ENCODE measurements at places on chromosomes 5 and 9.

DNA sequence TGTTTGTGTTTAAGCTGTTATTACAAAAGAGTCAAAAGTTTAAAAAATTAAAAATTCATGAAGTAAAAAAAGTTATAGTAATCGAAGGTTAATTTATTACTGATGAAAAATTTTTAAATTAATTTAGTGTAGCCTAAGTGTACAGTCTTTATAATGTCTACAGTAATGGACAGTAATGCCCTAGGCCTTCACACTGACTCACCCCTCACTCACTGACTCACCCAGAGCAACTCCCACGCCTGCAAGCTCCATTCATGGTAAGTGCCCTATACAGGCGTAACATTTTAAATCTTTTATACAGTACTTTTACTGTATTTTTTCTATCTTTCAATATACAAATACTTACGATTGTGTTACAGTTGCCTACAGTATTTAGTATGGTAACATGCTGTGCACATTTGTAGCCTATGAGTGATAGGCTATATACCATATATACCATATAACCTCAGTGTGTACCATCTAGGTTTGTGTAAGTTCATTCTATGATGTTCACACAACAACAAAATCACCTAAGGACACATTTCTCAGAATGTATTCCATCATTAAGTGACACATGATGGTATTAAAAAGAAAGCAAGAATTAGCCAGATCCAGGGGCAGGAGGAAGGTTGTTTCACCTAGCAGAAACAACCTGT, 40.1 kb downstream of the DCAF10 start:
- no peak for DNase-seq

- DNase-seq: no peak
Observed at GRCh38 chr5:141050622-141051520, at the start of gene PCDHB1. Gene PCDHB1 (plus strand): TSS chr5:141051374. CDS start chr5:141051471, 97 bp downstream.

- DNase-seq: no peak
Observed at GRCh38 chr9:136713550-136713949, 1.2 kb downstream of the DIPK1B start.

DNA sequence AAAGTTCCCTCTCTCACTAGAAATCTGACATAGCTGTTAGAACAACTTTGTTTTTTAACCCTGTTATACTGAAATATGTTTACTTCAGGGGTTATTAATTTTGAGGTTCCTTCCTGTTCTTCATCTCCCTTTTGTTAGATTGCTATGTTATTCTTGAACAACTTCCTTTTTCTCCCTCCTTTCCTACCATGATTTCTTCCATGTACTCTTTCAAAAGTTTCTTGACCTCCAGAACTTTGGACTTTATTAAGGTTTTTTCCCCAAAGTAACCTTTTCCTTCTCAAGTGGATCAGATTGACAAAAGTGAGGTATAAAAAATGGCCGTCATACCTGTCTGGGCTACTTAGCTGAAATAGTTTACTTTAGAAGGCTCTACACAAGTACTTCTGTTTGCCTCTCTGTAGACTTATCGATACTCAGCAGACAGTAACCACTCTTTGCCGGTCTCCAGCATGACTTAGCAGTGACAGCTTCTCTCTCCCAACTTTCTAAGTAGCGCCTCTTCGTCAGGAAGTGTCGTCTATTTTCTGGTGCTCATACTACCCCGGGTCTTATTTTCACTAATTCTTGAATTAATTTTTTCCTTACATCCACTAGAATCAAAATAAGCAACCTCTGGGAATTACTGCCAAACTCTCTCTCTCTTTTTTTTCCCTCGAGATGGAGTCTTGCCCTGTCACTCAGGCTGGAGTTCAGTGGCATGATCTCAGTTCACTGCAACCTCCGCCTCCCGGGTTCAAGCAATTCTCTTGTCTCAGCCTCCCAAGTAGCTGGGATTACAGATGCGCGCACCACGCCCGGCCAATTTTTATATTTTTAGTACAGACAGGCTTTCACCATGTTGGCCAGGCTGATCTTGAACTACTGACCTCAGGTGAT, 19.7 kb downstream of the NFIL3 start:
- DNase-seq: no peak

DNA sequence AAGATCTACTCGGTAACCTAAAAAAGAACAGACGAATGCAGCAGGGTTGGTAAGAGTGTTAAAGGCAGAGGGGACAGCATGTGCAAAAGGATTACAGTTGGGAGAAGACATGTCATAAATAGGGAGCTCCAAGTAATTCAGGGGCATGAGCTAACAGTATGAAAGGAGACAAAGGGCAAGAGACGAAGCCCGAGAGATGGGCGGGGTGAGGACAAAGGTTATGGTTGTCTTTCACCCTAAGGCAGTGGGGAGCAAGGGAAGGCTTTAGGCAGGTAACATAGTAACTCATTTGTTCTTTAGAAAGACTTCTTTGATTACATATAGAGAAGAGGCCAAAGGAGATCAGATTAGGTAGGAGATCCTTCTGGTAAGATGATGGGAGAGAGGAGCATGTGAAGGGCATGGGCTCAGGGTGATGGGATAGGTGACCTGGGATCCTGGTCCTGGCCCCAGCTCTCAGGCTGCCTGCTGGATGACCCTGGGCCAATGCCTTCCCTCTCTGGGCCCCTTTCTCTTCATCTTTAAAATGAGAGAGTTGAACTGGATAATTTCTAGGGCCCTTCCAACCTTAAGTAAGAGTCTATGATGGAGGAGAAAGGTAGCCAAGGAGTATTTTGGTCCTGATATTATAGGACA, 19.5 kb downstream of the MORN5 start:
- DNase-seq: no peak

DNA sequence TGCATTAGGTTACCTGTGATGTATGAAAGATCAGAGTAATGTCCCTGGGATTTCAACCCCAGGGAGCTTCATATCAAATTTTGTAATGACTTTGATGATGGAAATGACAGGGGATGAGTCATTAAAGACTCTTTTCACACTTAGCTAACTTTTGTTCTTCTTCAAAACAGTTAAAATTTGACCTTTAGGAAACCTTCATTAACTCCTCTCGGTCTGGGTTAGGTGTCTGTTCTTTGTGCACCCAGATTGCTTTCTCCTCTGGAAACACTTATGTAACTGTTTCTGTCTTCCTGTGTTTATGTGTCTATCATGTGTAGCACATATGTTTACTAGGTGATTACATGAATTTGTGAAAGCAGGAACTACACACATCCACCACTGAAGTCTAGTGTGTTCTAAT, 1.6 kb downstream of the SRFBP1 start:
- DNase-seq: no peak

- DNase-seq: no peak
Observed at GRCh38 chr9:123238365-123238764, 30.0 kb downstream of the STRBP start.

GRCh38 chr9:123689701-123690428, 240.1 kb downstream of the DENND1A start:
- no peak for DNase-seq

GRCh38 chr9:125691869-125692268, 15.1 kb downstream of the MAPKAP1 start:
- DNase-seq: no peak

All from effector memory CD4-positive, alpha-beta T cell (primary cell).